ENCODE measurements at places on chromosomes 13 and 19. TPM values are rescaled to one million over a fixed set of nuclear protein-coding genes. Genes with fewer than 3 reads are reported as not detected.

Gene FPR2
- not detected for total RNA-seq

Gene CYP2A7
- total RNA-seq: not detected

Gene TEX26
- total RNA-seq: 0.26 TPM

Gene S1PR2
- total RNA-seq: 39.3 TPM

Gene IGSF23
- total RNA-seq: 0.33 TPM
